Astrocyte (in vitro differentiated cells and primary cell): ENCODE measurements at places on chromosomes 2 and 18. TPM values are rescaled to one million over a fixed set of nuclear protein-coding genes. Genes with fewer than 3 reads are reported as not detected.

- peak; percentile 44 for DNase-seq
These were observed 393.2 kb upstream of the GALNT5 start for GRCh38 chr2:156864325-156864724.

DNA sequence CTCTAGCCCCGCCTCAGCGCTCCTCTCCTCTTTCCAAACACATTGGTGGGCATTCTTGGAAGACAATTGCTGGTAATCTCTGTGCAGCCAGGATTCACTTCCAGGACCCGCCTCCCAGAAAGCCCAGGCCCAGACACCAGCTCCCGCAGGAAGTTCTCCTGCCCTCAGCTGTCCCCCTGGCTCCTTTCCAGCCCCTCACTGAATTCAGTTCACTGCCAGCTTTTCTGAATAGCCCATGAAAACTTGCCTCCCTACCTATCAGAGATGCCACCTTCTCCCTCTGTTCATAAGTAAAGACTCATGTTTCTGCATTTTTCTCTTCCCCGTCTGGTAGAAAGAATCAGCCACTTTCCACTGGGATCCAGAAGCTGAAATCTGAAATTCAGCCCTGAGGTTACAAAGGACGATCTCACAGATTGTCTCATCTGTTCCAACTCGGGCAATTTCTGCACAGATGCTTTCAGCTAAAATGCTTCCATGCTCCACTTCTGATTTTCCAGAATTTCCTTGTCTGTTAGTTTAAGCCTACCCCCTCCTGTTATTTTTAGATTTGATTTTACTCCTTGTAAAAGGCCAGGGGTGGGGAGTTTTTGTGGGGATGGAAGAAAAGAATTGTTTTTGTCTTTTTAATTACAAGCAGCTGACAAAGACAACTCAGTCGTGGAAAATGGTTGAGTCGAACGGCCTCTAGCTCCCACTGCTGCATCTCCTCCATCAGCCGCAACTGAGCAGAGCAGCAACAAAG, 98.1 kb downstream of the SP3 start:
- no peak for DNase-seq

DNA sequence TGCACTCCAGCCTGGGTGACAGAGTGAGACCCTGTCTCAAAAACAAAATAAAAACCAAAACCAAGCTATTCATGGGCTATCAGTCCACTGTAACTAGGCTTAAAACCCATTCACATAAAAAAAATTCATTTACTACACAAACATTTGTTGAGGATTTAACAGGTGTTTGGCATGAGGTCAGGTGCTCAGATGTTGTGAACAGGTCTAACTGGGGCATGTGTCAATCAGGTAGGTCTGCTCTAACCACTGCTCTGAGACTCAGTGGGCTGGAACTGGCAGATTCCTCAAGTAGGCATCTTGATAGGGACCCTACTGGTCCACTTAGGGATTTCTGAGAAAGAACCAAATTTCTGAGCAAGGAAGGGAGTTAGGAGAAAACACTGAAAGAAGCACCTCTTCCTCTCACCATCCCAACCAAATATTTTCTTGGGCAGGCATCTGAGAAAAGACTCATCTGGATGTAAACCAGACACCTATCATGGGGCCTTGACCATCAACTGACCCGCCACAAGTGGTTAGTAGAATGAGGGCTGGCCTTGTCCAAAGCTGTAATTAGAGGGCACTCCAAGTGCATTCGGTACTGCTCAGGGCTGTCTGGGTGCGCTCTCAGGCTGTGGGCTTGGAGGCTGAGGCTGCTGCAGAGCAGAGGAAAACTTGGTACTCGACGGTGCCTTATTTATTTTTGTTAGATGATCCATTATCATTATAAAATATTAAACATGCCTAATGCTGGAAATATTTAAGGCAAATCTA, 33.9 kb downstream of the WIPF1 start:
- no peak for DNase-seq

DNA sequence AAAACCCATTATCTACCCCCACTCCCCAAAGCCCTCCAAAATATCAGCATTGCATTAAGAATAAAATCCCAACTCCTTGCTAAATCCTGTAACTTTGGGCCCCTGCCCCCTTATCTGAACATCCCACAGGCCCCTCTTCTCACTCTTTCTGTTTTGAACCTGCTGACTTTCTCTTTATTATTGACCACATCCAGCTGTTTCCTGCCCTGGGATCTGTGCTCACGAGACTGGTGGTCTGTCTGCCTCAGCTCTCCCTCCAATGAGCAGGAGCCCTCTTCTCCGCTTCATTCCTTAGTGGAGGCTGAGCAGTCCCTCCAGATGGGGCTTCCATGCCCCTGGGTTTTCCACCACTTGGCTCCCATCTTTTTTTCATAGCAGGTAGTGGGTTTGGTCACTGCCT, 116.9 kb downstream of the ACKR3 start:
- no peak for DNase-seq

- peak; percentile 74 for DNase-seq
These were observed 101.8 kb downstream of the COL6A3 start for GRCh38 chr2:237312021-237312755.

- no peak for DNase-seq
These were observed 189.6 kb downstream of the DSC3 start for GRCh38 chr18:30852980-30853379.

Gene KCNG2
- 0.16 TPM in 1 of 2 replicates, not detected in the other for total RNA-seq

DNA sequence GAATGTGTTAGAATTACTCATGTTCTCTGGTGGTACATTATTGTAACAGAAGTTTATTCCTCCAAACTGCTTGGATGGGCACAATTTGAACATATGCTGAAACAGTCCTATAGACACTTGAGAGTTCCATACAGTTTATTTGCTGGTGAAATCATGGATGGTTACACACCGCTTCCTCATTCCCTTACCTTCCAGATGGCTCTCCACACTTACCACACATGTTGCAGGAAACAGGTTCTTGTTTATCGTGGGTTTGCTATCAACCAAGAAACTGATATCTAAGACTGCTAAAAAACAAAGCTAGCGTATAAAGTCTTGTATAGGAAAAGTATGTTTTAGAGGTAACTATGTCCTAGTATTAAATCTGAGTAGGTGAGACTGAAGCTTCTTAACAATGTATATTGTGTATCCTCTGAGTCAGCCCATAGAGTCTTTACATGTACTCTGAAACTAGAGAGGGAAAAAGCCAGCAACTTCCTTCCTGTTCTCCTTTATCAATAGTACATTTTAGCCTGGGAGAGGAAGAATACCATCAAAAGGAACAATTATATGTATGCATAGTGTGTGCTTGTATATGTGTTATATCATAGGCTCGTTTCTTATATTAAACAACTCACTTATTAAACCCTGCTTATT, 313.1 kb downstream of the PLCL1 start:
- DNase-seq = no peak

Gene NEB
- total RNA-seq = 0.82 and 0.94 TPM in 2 replicates

Gene MSTN
- not detected in 2 replicates for total RNA-seq

DNA sequence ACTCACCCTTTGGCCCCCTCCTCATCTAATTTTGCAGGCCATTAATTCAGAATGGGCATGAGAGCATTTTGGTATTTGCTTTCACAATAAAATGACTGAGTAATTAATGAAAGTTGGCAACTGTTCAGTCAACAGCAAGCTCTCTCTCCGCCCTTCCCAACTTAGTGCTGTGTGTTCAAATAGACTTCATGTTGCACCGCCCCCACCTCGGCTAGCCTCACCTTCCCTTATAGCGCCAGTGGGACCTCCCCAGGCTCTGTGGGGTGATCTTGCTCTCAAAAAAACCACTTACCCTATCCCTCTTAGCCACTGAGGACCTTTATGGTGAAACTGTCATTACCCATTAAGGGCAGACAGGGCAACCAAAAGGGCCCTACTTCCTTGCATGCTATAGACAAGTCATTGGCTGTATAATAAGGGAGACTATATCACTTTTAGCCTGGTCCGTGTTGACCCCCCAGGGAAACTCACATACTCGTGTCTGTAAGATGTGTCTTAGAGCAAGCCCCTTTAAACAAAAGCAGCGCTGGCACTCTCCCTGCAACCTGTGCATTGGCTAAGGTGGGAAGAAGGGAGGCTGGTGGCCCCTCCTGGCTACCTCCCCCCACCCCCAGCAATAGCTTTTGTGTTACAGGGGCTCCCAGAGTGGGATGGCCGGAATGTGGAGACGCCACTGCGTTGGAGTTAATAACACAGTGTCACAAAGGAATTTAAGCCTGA, 15.2 kb downstream of the EN1 start:
- DNase-seq = no peak

DNA sequence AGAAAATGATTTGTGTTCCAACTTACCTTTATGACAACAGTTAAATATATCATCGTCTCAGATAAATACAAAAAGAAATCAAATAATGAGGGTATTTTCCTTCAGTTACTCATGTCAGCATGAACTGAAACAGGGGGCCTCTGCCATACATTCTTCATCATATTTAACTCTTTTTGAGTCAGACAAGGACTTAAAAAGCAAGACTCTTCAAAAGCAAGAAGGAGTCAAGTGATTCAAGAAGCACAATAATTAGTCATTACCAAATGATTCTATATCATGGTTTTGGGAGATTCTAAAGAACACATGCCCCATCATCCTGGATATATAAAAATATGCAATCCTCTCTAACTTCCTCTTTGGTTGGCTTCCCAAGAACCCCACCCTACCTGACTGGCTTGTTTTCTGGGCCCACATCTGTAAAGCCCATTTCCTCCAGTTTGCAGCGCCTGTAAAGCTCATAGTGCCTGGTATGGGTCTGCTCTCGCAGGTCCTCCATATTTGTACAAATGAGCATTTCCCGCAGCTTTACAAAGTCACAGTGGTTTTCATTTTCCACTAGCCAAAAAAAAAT, 49.7 kb downstream of the SEPTIN10 start:
- no peak for DNase-seq

DNA sequence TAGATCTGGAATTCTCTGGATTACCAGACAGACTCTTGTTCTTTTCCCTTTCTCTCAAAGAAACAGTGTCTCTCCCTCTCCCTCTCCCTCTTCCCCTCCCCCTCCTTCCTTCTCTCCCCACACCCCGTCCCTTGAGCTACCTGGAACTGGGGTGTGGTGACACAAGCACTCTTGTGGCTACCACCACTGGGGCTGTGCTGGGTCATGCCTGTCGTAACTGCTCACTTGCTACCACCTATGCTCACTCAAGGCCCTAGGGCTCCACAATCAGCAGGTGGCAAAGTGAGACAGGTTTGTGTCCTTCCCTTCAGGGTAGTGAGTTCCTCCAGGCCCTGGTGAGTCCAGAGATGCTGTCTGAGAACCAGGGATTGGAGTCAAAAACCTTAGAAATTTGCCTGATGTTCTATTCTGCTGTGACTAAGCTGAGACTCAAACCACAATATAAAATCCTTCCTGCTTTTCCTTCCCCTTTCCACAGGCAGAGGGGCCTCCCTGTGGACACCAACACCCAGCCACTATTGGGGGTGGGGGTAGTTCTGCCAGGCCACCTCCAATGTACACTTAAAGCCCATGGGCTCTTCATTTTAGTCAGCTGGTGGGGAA, 70.8 kb downstream of the OXER1 start:
- DNase-seq = no peak

GRCh38 chr18:44170208-44170880, 510.3 kb upstream of the SETBP1 start:
- DNase-seq = peak; percentile 29

DNA sequence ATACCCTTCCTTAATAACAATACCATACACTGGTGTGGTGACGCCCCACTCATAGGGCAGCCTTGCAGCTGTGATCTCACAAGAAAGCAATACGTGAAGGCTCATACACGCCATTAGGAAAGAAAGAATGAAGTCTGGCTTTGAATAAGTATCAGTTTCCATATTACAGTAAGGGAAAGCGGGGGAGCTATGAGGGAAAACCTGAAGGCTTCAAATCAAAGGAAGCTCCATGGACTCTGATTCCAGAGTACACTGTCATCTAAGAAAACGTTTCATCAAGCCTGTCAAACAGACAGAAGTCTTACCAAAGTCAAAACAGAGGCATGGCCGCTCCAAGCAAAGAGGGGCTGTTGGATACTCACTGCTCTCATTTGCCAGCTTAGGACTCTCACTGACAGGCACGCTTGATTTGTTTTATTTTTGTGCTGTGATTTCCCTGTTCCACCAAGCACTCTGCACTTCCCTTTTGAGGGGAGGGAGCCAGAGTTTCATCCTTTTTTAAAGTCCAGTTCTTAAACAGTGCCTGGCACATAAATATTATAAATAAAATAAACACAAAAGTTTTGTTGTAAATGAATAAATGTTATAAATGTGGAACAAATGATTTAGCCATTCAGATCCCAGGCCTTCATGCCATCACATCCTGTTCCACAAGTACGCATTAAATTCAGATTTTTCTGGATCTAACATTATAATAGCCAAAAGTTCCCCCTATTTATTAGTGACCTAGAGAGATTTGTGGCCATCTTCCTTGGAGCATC, 221.2 kb downstream of the PIEZO2 start:
- peak; percentile 36 for DNase-seq

GRCh38 chr2:29305762-29306161, 190.5 kb downstream of the CLIP4 start:
- DNase-seq = no peak

GRCh38 chr2:191298306-191298705, 53.1 kb downstream of the MYO1B start:
- peak; percentile 71 for DNase-seq

GRCh38 chr2:64819774-64820688, 166.3 kb upstream of the SERTAD2 start:
- no peak for DNase-seq

GRCh38 chr2:74646201-74646600, 1.9 kb downstream of the M1AP start:
- no peak for DNase-seq

- DNase-seq = peak; percentile 16
These were observed 49.2 kb downstream of the TRPM8 start for GRCh38 chr2:233966388-233966787.

DNA sequence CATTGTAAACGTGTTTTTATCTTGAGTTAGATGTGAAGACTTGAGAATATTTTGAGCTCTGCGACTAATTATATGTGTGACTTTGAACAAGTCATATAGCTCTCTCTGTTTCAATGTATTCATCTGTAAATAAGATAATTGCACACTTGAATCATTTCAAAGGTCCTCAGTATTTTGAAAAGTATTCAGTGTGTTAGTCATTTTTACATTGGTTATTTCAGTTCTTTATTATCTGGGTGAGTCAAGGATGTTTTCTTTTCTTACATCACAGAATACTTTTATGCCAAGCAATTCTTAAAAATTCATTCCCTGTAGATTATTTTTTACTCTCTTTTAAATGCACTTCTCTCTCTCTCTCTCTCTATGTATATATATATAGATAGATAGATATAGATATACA, 1098.0 kb upstream of the ZEB2 start:
- peak; percentile 60 for DNase-seq

GRCh38 chr2:44130441-44130840, 38.2 kb upstream of the PPM1B start:
- DNase-seq = peak; percentile 50
